ENCODE measurements at places on chromosomes 7 and 10.

DNA sequence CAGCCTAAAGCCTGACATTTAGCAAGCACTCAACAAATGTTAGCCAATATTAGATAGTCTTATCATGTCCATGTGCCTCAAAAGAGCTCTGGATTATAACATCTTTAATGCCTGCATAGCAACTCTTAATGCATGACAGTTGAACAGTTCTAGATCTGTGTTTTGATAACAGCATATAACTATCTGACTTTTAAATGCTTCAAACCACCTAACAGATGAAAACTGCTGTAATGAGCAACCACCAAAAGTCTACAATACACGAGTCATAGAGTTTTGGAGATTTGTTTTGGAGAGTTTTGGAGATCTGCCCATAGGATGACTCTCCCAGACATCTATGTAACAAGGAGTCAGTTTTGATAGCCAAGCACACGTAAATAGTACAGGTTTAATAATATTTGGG is 227.3 kb downstream of the TWIST1 start:
- DNase-seq, result no peak

- no peak for DNase-seq
Measured at GRCh38 chr7:18703685-18704084, 208.1 kb downstream of the HDAC9 start.

- no peak for DNase-seq
Measured at GRCh38 chr7:131381069-131381838, 53.6 kb downstream of the MKLN1 start.

DNA sequence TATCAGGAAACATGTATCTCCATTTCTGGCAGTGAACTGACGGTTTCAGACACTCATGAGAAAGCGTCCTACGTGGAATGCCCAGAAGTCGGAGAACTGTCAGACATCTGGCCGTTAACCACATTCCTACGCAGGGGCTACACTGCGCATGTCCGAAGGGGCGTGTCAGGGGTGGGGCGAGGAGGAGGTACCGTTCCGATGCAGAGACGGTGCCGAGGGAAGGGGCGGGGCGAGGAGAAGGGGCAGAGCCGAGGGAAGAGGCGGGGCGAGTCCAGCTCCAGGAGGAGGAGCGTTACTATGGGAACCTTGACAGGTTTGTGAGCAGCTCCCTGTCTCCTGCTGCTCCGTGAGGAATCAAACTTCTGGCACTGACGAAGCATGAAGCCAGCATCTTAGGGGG is 366.9 kb upstream of the NUPR2 start:
- no peak for DNase-seq

DNA sequence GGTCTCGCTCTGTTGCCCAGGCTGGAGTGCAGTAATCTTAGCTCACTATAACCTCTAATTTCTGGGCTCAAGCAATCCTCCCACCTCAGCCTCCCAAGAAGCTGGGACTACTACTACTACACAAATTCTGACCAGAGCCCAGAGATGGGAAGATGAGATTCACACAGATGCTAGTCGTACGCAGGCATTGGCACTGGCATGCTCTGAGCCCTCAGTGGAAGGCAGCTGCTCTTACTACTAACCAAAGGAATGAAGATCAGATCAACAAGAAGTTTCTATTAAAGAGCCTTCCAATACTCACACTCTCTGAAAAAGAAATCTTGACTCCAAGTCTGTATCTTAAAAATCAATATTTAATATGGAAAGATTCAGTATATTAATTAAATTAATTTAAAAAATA is 10.7 kb downstream of the GDF2 start:
- DNase-seq, result no peak

GRCh38 chr7:152504367-152504766 is 68.6 kb upstream of the KMT2C start:
- no peak for DNase-seq

GRCh38 chr7:103794424-103794823 is 195.0 kb downstream of the RELN start:
- no peak for DNase-seq

- no peak for DNase-seq
Measured at GRCh38 chr10:82515256-82515655, 640.3 kb downstream of the NRG3 start.

Data from NCI-H1105 treated with DMSO at 0.1 percent for 48 hours (cell line).